ENCODE measurements at places on chromosomes 11 and 22.
A peak's percentile ranks its signal among the peaks of the same experiment; 100 is the strongest.

DNA sequence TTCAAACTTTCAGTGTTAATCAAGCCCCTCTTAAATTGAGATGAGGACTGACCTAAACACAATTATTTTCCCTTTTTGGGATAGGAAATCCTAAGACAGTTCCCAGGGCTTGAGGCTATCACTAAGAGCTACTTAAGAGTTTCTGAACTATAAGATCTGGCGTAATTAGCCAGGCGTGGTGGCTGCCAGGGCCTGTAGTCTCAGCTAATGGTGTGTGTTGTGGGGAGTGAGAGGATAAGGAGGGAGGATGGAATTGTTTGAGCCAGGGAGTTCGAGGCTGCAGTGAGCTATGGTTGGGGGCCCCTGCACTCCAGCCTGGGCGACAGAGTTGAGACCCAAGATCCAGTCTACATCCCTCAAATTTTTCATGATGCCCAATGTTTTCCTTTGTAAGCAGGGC lies 23.5 kb upstream of the EXPH5 start:
- no peak for DNase-seq

DNA sequence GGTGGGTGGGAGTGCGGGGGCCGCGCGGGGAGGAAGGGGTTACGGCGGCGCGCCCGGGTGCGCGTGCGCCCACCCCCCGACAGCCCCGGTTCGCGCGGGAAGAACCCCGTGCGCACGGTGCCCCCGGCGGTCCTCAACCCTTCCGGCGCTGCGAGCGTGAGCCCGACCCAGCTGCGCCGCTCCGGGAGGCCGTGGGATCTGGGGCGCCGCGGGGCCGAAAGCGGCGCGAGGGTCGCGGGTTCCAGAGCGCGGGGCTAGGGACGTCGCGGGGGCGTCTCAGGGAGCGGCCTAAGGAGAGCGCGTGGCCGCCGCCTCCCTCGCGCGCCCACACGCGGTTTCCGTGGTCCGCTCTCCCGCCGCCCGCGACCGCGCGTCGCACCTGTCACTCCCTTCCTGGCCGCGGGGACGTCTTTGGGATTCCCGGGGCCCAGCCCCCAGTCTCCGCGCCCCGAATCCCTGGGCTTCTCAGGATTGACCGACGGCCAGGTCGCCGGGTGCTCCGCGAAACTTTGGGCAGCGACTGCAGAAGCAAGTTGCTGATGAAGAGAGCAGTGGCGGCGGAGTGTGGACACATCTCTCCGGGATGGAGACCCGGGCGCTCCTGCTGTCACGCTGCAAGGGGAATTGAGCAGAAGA lies 582 bp downstream of the SREBF2 start:
- DNase-seq = peak; percentile 23

GRCh38 chr11:60700689-60701468 lies 1.5 kb downstream of the MS4A8 start:
- DNase-seq = peak; percentile 32

DNA sequence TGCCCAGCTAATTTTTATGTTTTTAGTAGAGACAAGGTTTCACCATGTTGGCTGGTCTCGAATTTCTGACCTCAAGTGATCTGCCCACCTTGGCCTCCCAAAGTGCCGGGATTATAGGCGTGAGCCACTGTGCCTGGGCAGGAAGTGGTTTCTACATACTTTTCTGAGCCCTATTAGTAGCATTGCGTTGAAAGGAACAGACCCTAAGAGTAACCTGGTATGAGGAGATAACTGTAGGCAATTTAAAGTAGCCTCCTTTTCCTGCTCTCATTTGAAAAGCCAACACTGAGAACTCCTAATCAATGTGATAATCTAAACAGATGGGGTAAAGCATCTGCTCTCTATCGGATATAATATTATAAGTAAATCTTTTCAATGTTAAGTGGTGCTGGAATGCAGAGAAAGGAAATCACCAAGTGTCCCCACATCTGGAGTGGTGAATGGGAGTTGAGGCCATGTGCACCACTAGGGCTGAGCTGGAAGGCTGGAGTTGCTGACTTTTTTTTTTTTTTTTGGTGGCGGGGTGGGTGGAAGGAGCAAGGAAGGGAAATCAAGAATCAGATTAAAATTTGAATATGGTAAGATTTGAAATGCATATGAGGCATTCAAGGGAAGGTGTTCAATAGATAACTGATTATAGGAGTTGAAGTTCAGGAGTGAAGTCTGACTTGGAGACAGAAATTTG lies 20.7 kb downstream of the PDHX start:
- peak; percentile 10 for DNase-seq

- no peak for DNase-seq
Measured at GRCh38 chr11:133818302-133818701, 27.0 kb downstream of the SPATA19 start.

DNA sequence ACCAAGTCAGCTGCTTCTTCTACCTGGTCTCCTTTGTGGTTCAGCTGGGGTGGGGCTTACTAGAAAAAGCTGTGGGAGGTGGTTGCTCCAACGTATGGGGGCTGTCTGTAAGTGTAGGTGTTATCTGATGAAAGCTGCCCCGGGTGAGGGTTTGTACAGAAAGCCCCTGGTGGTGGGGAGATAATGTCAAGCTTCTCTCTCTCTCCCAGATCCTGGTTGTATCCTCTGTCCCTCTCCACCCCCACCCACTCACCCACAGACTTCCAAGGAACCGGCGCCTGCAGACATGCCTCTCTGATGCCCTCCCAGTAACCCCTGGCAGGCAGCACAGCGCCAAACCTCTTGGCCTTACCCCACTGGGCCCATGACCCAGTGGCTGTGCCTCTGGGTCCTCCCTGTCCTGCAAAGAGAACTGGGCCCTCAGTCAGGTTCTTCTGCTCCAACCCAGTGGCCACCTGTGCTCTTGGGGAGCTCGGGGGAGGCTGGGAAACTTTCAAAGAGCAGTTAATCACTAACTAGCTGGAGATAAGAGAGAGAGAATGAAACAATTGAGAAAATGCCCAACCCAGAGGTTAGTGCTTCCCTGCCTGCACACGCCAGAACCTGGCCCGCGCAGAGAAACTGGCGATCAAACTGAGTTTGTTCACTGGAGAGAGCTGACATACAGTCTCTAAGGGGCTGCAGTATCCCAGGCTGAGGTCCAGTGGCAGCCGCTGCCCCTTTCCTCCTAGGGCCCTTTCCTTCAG lies 20.4 kb upstream of the EHF start:
- peak; percentile 13 for DNase-seq

GRCh38 chr22:49040111-49040510 lies 787.6 kb downstream of the BRD1 start:
- no peak for DNase-seq

GRCh38 chr11:96875712-96876111 lies 485.9 kb downstream of the JRKL start:
- DNase-seq = no peak

- no peak for DNase-seq
Measured at GRCh38 chr11:99670067-99670676, 649.4 kb downstream of the CNTN5 start.

DNA sequence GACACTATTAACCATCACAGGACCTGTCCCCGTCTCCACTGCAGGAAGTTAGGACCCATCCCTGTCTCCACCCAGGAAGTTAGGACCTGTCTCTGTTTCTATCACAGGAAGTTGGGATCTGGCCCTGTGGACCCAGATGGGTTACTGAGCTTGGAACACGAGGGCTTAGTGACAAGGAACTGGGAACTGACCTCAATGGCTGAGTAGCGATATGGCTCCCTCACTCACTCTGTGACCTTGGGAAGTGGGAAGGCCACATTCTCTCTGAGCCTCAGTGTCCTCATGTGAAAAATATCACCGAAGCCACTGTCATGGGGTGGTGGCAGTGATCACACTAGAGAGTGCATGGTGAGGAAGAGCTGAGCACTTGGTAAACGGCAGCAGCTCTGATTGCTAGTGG lies 59.4 kb downstream of the FBLN1 start:
- DNase-seq = no peak

DNA sequence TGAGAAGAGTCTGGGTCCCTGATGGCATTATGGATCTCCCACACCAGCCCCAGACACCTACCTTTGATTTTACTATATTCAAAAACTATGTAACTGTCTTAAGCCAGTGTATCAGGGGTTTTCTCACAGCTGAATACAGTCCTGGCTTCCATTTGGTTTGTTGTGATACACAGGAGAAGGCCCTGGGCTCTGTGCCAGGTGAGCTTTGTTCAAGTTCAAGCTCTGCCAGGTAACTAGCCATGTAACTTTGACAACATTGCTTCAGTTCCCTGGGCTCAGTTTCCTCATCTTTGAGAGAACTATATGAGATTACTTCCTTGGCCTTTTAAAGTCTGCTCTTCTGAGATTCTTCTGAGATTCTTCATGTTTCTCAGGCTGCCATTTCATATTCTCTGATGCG lies 327.5 kb upstream of the TENM4 start:
- DNase-seq = no peak

DNA sequence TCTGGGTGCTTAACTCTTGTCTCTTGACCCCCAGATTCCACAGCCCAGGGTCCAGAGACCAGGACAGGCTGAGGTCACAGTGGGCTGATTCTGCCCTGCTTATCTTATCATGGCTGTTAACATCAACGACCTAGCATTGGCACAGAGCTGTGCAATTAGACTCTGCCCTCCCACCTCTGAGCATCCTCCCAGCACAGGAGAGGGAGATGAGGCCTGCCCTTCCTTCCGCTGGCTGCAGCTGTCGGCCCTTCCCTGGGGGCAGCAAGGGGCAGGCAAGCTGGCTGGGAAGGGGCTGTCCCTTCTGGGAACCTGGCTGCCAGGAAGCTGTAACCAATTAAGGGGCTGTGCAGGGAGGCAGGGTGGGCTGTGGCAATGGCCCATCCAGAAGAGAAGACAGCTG lies 22.5 kb downstream of the LRRC10B start:
- DNase-seq = no peak

- no peak for DNase-seq
Measured at GRCh38 chr22:19519041-19519926, 4.9 kb downstream of the CLDN5 start.

- DNase-seq = no peak
Measured at GRCh38 chr11:45323601-45324249, 37.6 kb upstream of the SYT13 start.

- peak; percentile 39 for DNase-seq
Measured at GRCh38 chr22:37806409-37807333, 1.1 kb upstream of the GCAT start.

DNA sequence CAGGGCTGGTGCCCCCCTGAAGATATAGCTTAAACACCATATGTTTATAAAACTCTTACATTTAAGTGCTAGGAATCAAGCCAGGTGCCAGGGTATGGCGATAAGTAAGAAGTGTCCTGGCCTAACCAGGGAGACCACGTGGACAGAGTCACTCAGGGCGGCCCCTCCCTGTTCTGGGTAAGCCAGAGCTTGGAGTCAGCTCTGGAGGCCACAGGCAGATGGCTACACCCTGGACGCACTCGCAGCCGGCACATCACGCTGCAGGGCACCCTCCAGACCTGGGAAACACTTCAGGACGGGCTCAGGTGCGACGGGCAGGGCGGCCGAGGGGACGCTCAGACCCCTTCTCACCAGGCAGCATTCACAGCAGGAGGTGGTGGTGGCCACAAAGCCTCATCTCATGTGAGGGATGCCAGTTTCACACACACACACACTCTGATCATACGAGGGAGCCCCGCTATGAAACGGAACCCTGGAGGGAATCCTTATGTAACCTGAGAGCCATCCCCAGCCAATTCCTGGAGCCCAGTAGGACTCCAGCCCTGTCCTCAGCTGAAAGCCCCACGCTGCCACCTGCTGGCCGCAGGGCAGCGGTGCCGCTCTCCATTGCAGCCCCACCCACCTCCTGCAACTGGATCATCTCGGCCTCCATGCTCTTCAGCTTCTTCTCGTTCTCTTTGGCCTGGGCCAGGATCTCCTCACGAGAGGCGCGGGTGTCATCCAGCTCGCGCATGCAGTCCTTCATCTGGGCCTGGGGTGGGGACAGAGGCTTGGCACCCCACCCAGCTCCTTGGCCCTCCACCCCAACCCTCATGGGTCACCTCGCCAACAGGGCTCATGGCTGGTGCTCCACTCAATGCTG lies 33.4 kb downstream of the APOL1 start:
- peak; percentile 79 for DNase-seq

- DNase-seq = peak; percentile 80
Measured at GRCh38 chr11:1827095-1827813, 7.5 kb upstream of the SYT8 start.

DNA sequence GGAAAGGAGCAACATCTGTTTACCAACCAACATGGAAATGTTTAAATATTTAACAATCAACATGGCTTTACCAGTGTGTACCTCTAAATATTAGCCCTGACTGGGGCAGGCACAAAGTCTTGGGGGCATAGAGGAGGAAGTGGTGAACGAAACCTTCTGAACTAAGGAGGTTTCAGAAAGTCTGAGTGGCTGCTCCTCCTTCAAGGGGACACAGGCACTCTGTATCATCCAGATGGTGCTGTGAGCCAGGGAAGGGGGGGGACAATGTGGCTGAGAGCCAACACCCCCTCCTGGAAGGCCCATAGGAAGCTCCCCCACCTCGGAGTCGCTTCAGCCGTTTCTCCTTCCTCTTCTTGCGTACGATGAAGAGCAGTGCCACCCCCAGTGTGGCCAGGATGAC lies 107.7 kb downstream of the CEP164 start:
- DNase-seq = no peak

DNA sequence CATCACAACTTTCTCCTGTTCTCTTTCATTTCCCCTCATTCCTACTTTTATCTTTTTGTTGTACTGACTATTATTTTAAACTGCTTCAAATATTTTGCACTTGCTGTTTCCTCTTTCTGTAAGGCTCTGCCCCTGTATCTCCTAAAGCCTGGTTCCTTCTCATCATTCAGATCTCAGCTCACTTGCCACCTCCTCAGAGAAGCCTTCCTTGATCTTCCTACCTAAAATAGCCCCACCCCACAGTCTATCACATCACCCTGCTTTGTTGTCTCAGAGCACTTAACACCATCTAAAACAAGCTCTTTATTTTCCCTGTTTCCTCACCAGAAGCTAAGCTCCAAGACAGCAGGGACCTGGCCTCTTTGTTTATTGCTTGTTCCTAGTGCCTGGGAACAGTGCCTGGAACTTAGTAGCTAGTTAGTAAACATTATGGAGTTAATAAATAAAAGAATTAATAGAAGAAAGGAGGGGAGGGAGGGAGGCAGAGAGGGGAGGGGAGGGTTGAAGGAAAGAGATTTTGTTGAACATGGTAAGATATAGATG lies 2.5 kb upstream of the STK33 start:
- no peak for DNase-seq

All from HT1080 (cell line).